ENCODE measurements at places on chromosomes 11 and 22.

DNA sequence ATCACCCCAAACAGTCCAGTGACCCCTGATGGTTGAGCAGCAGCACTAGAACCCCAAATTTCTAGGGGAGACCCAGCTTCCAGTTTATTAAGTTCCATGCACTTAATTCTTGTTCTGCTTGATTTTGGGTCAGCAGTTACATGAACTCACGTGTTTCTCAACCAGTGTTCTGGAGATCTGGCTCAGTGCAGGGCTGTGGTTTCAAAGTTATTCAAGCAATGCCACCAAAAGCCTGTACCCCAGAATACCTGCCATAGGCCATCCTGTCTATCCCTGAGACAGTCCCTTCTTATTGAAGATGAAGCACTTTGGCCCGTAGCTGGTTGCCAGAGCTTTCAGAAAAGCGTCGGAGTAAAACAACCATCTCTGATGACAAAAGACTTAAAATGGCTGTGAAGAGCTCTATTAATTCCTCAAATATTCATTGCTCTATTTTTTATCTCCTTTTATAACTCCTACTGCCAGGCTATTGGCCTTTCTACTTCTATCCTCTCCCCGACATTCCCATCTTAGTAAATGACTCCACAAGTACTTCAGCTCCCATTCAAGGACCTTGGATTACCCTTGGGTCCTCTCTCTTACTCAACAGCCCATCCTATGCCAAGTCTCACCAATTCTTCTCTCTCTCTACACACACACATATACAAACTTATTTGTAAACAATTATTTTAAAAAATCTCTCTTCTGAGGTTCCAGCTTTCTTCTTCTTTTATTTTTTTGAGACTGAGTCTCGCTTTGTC lies 18.0 kb upstream of the VPREB1 start:
- H3K27me3 ChIP-seq, result peaks cover 6% of the 10 kb centered on the region
- no peak for DNase-seq
- no peak overlapping the region for H3K27ac ChIP-seq
- H3K4me3 ChIP-seq, result no peak overlapping the region
- H3K36me3 ChIP-seq, result no peaks in the 10 kb centered on the region

GRCh38 chr11:118818130-118818529 lies 27.2 kb upstream of the DDX6 start:
- no peak overlapping the region for H3K27ac ChIP-seq
- DNase-seq, result no peak
- no peaks in the 10 kb centered on the region for H3K36me3 ChIP-seq
- H3K4me3 ChIP-seq, result no peak overlapping the region
- peaks cover 10% of the 10 kb centered on the region for H3K4me1 ChIP-seq

DNA sequence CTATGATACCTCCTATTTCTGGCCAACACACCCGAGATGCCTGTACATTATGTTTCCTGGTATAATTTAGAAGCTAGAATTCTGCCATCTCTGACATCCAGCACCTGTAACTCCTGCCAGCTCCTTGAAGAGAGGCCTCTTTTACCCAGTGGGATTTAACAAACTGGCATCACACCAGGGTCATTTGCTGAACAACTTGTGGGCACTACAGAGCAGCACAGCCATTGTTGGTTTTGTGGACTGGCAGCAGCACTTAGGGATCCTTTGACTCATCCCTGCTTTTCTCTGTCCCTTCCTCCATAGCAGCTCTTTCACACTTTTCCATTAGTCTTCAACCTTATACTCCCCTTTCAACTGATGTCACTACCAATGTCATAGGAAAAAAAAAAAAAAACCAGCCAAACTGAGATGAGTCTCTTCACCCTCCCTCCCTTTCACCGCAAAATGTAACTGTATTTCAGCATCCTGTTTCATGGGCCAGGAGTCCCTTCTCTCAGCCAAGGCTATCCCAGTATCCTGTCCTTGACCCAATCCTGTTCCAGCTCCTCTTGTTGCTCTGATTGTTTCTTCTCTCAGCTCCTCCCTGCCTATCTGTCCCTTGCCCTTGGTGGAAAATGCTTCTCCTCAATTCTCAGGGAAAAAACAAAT lies 68.7 kb downstream of the PPFIBP2 start:
- H3K36me3 ChIP-seq, result no peaks in the 10 kb centered on the region
- peaks cover 15% of the 10 kb centered on the region for H3K4me1 ChIP-seq
- H3K27ac ChIP-seq, result no peak overlapping the region
- H3K4me3 ChIP-seq, result no peak overlapping the region

DNA sequence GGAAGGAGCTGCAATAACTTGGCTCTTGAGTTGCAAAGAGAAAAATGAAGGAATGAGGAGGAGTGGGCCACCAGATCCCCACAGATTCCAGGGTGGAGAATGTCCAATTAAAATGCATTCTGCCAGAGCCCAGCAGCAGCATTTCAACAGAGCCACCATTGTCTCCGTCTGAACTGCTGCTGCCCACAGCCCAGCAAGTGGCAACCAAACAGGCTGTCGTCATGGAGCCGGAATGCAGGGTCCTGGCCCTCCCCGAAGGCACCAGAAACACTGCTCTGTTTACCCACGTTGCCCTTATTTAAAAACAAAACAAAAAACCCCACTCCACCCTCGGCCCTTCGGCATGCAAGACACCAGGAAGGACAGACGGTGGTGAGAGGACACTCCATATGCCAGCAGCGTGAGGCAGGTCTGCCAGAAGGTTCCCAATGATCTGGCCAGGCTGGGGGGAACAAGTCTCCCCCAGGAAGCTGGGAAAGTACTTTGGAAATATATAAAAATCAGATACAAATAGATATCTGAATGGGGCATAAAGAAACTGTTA lies 32.5 kb downstream of the PLEKHA7 start:
- H3K4me1 ChIP-seq, result peaks cover 16% of the 10 kb centered on the region
- H3K4me3 ChIP-seq, result no peak overlapping the region
- H3K27me3 ChIP-seq, result peaks cover 8% of the 10 kb centered on the region

GRCh38 chr11:45170484-45170883 lies 24.0 kb downstream of the PRDM11 start:
- H3K4me3 ChIP-seq, result no peak overlapping the region
- H3K27ac ChIP-seq, result no peak overlapping the region
- H3K27me3 ChIP-seq, result peaks cover 7% of the 10 kb centered on the region
- no peaks in the 10 kb centered on the region for H3K4me1 ChIP-seq

DNA sequence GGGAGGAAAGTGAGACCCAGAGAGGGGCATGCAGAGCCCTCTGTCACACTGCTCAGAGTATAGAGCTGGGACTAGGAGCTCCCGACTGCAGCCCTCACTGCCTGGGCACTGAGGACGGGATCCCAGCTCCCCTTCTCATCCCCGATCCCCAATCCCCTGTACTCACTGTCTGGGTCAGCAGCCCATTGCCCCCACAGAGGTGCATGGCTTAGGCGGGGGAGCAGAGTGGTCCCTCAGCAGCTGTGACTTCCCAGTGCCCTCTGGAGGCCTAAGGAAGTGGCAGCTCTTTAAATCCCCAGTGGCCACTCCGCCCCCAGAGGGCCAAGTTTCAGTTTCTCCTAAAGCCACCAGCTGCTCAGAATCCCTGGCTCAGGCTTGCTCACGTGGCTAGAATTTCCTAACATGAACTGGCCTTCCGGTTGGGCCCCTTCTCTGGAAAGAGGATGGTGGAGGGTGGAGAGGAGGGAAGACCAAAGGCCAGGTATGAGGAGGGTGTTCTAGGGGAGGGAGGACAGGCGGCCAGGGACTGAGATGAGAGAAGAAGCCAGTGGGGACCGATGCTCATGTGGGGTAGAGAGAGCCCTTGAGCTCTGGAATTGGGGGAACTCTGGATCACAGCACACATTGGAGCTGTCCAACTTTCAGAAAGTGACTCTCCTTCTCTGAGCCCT lies at the start of gene BATF2:
Gene BATF2 (minus strand): TSS at position 262 of the 671 bp plus-strand sequence. CDS start 57 bp downstream, at position 205.
- H3K4me3 ChIP-seq, result peak within 1 kb of the TSS; percentile 46
- peaks cover 2% of the 10 kb centered on the region for H3K27me3 ChIP-seq
- H3K27ac ChIP-seq, result peak within 1 kb of the TSS; percentile 79
- H3K4me1 ChIP-seq, result peaks cover 33% of the 10 kb centered on the region
- DNase-seq, result peak; percentile 41
- no peaks in the 10 kb centered on the region for H3K36me3 ChIP-seq

GRCh38 chr22:36330655-36331305 lies 57.0 kb downstream of the MYH9 start:
- H3K4me1 ChIP-seq, result peaks cover 97% of the 10 kb centered on the region
- peak overlapping the region; percentile 99 for H3K27ac ChIP-seq
- no peak for DNase-seq
- peak overlapping the region; percentile 85 for H3K4me3 ChIP-seq
- H3K27me3 ChIP-seq, result no peaks in the 10 kb centered on the region

- no peaks in the 10 kb centered on the region for H3K4me1 ChIP-seq
- DNase-seq, result no peak
- H3K27me3 ChIP-seq, result peaks cover 12% of the 10 kb centered on the region
- H3K4me3 ChIP-seq, result no peak overlapping the region
- H3K27ac ChIP-seq, result no peak overlapping the region
Observed at GRCh38 chr11:117441146-117441975, 113.7 kb downstream of the CEP164 start.

- no peak overlapping the region for H3K4me3 ChIP-seq
- no peak for DNase-seq
- no peak overlapping the region for H3K27ac ChIP-seq
- H3K27me3 ChIP-seq, result peaks cover 3% of the 10 kb centered on the region
- H3K4me1 ChIP-seq, result no peaks in the 10 kb centered on the region
- no peaks in the 10 kb centered on the region for H3K36me3 ChIP-seq
Observed at GRCh38 chr11:69868871-69869270, 49.7 kb upstream of the FGF3 start.

- H3K27me3 ChIP-seq, result peaks cover 16% of the 10 kb centered on the region
- no peak overlapping the region for H3K27ac ChIP-seq
- H3K4me3 ChIP-seq, result no peak overlapping the region
- H3K4me1 ChIP-seq, result peaks cover 9% of the 10 kb centered on the region
Observed at GRCh38 chr11:44673688-44674087, 53.1 kb upstream of the TSPAN18 start.

DNA sequence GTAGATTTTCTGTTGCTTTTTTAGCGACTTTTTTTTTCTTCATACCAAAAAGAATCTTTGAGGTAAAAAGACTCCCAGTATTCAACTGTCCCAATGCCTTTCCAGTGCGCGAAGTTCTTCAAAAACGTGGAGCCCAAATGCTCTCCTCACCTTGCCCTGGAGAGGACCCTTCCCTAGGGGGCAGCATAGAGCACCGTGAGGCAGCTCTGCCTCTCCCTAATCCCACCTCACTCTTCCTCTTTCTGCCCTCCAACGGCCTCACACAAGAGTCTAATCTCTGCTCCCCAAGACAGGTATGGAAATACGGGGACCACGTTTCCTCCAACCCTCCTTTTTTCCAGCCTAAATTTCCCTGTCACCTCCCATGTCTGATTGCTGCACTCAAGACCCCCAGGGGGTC lies 117.5 kb upstream of the ALX4 start:
- peak; percentile 22 for DNase-seq
- H3K27ac ChIP-seq, result no peak overlapping the region
- peaks cover 9% of the 10 kb centered on the region for H3K27me3 ChIP-seq
- H3K4me1 ChIP-seq, result no peaks in the 10 kb centered on the region
- H3K4me3 ChIP-seq, result no peak overlapping the region

DNA sequence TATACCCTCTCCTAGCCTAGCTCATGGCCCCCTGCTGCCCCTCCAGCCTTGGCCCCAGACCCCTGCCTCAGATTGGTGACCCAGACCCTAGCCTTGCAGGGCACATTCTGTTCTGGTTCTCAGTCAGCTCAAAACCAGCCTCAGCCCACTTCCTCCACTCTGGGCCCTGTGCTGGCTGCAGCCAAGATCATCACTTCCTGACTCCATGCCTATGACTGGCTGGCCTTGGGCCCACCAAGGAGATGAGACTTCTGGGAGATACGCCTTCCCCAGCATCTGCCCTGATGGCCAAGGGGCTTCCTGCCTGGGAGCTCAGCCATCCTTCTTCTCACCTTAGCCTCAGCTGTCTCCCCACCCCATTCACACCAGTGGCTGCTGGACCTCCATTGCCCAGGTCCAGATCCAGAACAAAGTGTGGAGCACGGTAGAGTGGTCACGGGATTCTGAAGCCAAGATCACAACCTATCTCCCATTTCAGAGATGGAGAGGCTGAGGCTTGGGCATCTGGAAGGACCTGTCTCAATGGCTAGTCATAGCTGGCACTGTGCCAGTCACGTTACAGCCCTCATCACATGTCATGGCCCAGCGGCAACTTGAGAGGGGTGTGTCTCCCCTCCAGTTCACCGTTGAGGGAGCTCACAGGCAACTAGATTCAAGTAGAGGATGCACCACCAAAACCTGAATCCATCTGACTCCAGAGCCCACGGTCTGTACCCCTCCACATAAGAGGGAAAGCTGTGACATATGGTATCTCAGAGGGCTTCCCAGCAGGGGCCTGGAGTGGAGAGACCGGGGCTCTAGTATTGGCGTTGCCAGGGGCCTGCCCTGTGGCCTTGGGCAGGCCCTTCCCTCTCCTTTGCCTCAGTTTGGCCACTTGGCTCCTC lies 43.0 kb upstream of the KLHL35 start:
- no peaks in the 10 kb centered on the region for H3K27me3 ChIP-seq
- H3K27ac ChIP-seq, result peak overlapping the region; percentile 98
- DNase-seq, result peak; percentile 75
- peak overlapping the region; percentile 70 for H3K4me3 ChIP-seq

- no peak for DNase-seq
- no peak overlapping the region for H3K4me3 ChIP-seq
- no peaks in the 10 kb centered on the region for H3K4me1 ChIP-seq
- H3K27me3 ChIP-seq, result no peaks in the 10 kb centered on the region
- H3K36me3 ChIP-seq, result no peaks in the 10 kb centered on the region
- no peak overlapping the region for H3K27ac ChIP-seq
Observed at GRCh38 chr11:1220941-1221721, 1.7 kb upstream of the MUC5B start.

- DNase-seq, result peak; percentile 62
- peak overlapping the region; percentile 84 for H3K27ac ChIP-seq
- peaks cover 7% of the 10 kb centered on the region for H3K4me1 ChIP-seq
- H3K27me3 ChIP-seq, result no peaks in the 10 kb centered on the region
Observed at GRCh38 chr11:1939006-1939625, 8.0 kb upstream of the MRPL23 start.

GRCh38 chr11:100560606-100561005 lies 126.5 kb upstream of the ARHGAP42 start:
- DNase-seq, result no peak
- no peaks in the 10 kb centered on the region for H3K4me1 ChIP-seq
- no peaks in the 10 kb centered on the region for H3K36me3 ChIP-seq
- no peaks in the 10 kb centered on the region for H3K27me3 ChIP-seq

GRCh38 chr11:73478737-73479347 lies 102.6 kb downstream of the RELT start:
- no peak overlapping the region for H3K27ac ChIP-seq
- H3K4me3 ChIP-seq, result no peak overlapping the region
- peaks cover 2% of the 10 kb centered on the region for H3K27me3 ChIP-seq

DNA sequence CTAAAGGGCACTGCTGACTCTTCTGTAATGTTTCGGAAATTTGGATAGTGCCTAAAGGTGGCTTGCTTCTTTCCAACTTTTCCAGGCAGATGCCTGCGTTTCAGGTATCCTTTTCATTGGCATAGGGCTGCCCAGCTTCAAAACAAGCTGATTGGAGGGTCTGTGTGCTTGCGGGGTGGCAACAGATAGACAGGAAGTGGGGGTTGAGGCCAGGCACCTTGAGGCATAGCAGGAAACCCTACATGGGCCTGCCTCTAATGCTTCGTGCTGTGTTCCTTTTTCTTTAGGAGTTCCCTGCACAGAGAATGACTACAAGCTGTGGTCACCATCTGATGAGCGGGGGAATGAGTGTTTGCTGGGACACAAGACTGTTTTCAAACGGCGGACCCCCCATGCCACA lies 92.2 kb upstream of the SORL1-AS1 start:
- peaks cover 67% of the 10 kb centered on the region for H3K36me3 ChIP-seq
- peaks cover 47% of the 10 kb centered on the region for H3K4me1 ChIP-seq
- DNase-seq, result peak; percentile 59
- no peaks in the 10 kb centered on the region for H3K27me3 ChIP-seq

- peaks cover 33% of the 10 kb centered on the region for H3K36me3 ChIP-seq
- peaks cover 13% of the 10 kb centered on the region for H3K4me1 ChIP-seq
- no peak overlapping the region for H3K27ac ChIP-seq
- no peaks in the 10 kb centered on the region for H3K27me3 ChIP-seq
- no peak for DNase-seq
Observed at GRCh38 chr22:44207173-44207980, 26.7 kb downstream of the PARVG start.

Measured in activated CD8-positive, alpha-beta T cell treated with anti-CD3 and anti-CD28 coated beads, Interleukin-2, amount 10 ng/mL, durations not matched to agents 7 days and 5 days (primary cell).